Left renal pelvis (tissue), 4 donors: ENCODE measurements at places on chromosomes 5 and 9. TPM values are rescaled to one million over a fixed set of nuclear protein-coding genes. Genes with fewer than 3 reads are reported as not detected.

DNA sequence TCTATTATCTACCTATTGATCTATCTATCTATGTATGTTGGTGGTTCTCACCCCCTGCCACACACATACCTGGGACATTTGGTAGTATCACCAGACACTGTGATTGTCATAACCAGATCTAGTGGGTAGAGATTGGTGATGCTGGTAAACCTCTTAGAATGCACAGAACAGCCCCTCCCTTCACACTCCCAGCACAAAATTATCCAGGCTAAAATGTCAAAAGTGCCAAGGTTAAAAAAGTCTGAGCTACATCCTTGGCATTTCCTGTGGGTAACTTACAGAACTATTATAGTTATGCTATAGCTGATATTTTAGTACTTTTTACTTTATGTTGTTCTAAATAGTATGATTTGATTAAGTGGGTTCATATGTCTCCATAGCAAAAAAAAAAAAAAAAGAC, 151.0 kb downstream of the FER start:
- no peak for DNase-seq

- DNase-seq = no peak
Observed at GRCh38 chr5:72834924-72835323, 18.5 kb downstream of the TNPO1 start.

RNF44 gene
- polyA plus RNA-seq = 39.8 TPM

DNA sequence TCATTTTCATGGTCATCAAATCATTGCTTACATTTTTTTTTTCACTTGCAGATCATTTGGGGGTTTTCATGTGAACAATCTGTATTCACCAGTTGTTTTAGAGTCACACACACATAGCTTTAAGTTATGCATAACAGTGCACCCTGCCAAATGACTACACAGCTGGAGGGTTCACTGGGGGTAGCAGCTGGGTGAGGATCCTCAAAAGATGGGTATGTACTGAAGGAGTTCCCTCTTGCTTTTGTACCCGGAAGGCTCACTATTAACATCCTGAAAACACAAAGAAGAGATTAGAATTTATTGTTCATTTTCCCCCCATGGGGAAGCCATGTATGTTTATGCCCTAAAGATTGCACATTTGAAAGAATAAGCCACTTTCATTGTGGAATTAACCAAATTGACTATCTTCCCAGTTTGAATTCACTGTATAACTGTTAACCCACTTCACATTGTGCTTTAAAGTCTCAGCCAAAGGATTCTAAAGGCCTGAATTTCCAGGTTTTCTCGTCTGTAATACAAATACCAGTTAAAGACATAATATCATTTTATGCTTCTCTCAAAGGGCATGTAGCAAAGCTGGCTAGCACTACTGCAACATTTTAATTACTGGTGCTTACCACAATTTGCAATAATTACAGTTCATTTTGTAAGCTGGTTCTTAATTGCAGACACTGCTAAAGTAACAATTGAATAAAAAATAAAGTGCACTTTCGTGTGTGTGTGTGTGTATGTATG, 466.4 kb upstream of the MEF2C start:
- no peak for DNase-seq

- DNase-seq = no peak
Observed at GRCh38 chr5:107011605-107012004, 659.1 kb downstream of the EFNA5 start.
